Stimulated activated CD8-positive, alpha-beta memory T cell treated with anti-CD3 and anti-CD28 coated beads, Interleukin-4, amount 100 ng/mL, for 1 hour (primary cell): ENCODE measurements at places on chromosomes 2 and 18.
A peak's percentile ranks its signal among the peaks of the same experiment; 100 is the strongest.

- DNase-seq: no peak
These were observed 88.0 kb downstream of the PPP1R1C start for GRCh38 chr2:182073613-182074012.

DNA sequence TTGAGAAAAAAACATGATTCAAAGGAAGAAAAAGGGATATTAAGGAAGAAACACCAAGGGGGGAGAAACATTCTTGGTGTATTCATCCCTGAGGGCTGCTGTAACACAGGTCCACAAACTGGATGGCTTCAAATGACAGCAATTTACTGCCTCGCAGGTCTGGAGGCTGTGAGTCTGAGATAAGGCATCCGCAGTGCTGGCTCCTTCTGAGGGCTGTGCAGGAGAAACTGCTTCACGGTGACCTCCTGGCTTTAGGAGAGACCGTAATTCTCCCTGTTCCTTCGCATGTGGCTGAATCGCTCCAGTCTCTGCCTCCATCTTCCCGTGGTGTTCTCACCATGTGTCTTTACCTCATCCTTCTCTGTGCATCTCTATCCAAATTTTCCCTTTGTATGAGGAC lies 490.7 kb downstream of the EIPR1 start:
- DNase-seq: no peak

GRCh38 chr18:49839012-49839411 lies 25.7 kb upstream of the ACAA2 start:
- DNase-seq: no peak

DNA sequence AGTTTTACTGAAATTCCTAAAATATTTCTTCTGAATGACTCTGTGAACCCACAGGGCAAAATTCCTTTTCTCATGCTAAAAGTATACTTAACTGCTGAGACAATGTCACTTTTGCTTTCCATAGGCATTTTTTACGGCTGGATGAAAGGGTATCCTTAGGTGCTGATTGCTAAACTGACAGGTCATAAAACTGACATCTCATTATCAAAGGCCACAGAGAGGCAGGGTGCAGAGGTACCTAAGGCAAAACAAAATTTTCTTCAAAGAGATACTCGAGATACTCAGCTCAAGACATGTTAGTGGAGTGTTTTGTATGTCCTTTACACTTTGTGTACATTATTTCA lies 62.0 kb upstream of the WDR75 start:
- no peak for DNase-seq

- no peak for DNase-seq
These were observed 58.0 kb upstream of the ARL5A start for GRCh38 chr2:151886241-151886640.

GRCh38 chr2:138279871-138280270 lies 221.7 kb upstream of the SPOPL start:
- DNase-seq: no peak

- no peak for DNase-seq
These were observed 357.2 kb upstream of the MYT1L start for GRCh38 chr2:2688254-2688653.

DNA sequence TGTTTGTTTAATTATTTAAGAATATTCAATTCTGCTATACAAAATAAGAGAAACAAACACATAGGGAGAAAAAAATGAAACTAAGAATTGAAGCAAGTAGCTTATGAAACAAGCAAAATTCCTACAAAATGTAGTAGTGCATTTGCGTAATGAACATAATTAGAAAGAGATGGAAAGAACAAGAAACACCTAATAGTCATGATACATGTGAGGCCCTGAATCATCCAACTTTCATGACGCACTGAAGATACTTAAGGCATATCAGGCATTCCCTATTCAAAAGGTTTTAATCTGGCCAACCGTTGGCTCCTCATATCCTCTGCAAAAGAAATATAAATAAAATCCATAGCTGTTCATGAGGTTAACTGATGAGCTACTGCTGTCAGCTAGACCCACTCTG lies 14.5 kb upstream of the NAB1 start:
- no peak for DNase-seq

DNA sequence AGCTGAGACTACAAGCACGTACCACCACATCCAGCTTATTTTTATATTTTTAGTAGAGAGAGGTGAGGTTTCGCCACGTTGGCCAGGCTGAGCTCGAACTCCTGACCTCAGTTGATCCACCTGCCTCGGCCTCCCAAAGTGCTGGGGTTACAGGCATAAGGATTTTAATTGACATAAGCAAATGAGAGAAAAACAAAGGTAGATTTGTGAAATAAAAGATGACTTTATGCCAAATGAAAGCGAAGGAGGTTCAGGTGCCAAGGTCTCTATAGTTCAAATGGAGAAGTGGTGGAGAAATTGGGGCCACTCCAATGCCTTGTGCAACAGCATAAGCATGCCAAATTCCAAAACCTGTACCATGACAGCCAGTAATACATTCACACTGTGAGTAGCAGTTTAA lies 180.6 kb downstream of the MREG start:
- no peak for DNase-seq

DNA sequence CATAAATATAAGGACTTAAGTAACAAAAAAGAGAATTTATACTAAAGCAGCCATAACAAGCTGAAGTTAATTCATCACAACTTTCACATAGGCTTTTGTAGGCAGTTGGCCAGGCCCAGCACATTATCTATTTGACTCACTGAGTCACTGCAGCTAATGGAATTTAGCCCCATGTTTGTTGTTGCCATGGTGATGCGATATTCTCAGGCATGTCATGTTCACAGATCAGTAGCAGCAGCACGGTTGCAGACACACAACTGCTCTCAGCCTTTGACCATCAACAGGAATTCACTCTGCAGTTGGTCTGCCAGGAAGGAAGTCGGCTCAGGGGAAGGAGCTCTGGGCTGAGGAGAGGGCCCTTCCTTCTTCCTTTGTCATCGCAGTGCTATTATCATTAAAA lies 639.8 kb downstream of the TMEM182 start:
- no peak for DNase-seq

DNA sequence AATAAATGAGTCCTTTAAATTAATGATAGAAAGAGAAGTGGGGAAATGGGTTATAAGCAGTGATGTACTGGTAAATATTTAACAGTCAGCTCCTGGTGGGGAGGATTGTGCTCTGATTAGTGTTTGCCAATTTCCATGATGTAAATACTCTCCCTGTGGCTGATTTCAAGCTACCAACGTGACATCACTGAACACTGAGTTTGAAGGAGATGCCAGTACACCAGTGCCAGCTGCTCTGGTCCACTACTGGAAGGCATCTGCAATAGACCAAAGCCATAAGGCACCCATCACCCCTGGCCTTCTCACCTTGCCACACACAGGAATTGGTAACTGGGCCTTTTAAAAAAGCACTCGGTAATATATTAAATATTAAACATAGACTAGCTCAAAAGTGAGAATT lies 77.7 kb downstream of the TGOLN2 start:
- DNase-seq: no peak

GRCh38 chr2:194343167-194343566 lies 1313.9 kb upstream of the SLC39A10 start:
- no peak for DNase-seq

GRCh38 chr2:209121691-209122090 lies 302.2 kb upstream of the MAP2 start:
- no peak for DNase-seq

DNA sequence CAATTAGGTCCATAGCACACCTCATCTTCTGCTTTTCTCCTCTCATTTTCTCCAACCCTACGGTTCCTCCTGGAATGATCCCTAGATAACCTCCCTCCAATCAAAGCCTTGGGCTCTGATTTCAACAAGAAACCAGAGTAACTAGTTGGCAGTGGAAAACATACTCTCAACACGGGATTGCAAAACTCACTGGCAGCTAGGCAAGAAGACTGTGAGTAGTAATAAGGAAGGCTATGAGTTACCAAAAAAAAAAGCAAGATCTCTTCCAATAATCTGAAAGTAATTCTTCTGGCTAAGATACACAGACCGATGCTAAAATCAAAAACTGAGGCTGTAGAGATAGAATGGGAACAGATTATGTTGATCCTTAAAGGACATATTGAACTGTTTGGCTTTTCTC lies 28.4 kb upstream of the CCDC102B start:
- DNase-seq: no peak

DNA sequence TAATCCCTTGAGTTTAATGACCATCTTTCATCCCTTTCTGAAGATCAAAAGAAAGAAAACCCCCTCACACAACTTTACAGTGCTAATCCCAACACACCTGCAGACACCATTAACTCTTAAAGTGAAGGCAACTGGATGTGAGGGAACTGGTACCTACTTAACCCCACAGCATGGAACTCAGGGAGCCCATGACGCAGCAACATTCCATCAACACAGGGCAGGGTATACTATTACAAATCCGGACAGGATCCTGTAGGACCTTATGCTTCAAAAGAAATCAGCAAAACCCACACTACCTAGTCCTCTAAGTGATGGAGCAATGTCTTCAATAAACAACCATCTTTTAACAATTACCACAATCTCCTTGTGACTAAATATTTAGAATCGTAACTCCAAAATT lies 78.6 kb downstream of the FARSB start:
- no peak for DNase-seq

DNA sequence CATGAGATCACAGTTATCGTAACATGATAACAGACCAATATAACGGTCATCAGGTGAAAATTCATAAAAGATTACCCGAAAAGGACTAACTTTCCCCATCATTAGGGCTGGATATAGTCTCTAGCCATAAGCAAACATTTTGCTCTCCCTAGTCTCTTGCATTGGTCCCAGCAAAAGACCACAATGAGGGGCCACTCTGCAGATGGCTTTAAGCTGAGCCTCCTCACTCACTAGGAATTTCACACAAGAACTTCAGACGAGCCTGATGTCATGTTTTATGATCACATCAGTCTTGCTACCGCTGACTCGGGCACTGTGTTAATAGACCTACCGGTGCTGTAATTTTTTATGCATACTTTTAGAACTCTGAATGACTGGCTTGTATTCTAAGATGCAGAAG lies 35.2 kb downstream of the STK17B start:
- DNase-seq: no peak

- peak; percentile 77 for DNase-seq
These were observed at the start of gene TRAF3IP1 for GRCh38 chr2:238320246-238320647. Gene TRAF3IP1 (plus strand): TSS chr2:238320518. CDS start chr2:238320663, 145 bp downstream.
